Suppressor macrophage treated with lipopolysaccharide for 4 hours (primary cell): ENCODE measurements at places on chromosomes 11 and 22.

DNA sequence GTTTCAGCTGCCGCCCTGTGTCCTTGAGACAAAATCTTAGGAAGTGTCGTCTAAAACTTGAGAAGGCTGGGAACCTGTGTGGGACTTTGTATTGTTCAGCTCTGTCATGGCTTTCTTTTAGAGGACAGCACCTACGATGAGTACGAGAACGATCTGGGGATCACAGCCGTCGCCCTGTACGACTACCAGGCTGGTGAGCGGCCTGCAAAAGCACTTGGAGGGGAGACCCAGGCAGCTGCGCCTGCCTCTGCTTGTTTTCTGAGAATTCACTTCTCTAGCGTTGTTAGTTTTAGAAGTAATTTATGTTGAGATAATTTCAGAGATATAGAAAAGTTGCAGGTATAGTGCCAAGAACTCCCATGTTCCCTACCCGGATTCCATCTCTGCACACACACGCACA, 35.2 kb downstream of the CTTN start:
- no peak for DNase-seq

- DNase-seq, result no peak
Measured at GRCh38 chr11:77967753-77968152, 26.7 kb downstream of the INTS4 start.

- peak; percentile 51 for DNase-seq
Measured at GRCh38 chr11:68632802-68633201, 51.5 kb upstream of the GAL start.

- DNase-seq, result no peak
Measured at GRCh38 chr22:47442821-47443220, 680.4 kb downstream of the TBC1D22A start.

- DNase-seq, result peak; percentile 30
Measured at GRCh38 chr11:48116437-48117228, 100.0 kb upstream of the OR4B1 start.

GRCh38 chr22:44567846-44568493, 69.9 kb upstream of the RTL6 start:
- peak; percentile 62 for DNase-seq

DNA sequence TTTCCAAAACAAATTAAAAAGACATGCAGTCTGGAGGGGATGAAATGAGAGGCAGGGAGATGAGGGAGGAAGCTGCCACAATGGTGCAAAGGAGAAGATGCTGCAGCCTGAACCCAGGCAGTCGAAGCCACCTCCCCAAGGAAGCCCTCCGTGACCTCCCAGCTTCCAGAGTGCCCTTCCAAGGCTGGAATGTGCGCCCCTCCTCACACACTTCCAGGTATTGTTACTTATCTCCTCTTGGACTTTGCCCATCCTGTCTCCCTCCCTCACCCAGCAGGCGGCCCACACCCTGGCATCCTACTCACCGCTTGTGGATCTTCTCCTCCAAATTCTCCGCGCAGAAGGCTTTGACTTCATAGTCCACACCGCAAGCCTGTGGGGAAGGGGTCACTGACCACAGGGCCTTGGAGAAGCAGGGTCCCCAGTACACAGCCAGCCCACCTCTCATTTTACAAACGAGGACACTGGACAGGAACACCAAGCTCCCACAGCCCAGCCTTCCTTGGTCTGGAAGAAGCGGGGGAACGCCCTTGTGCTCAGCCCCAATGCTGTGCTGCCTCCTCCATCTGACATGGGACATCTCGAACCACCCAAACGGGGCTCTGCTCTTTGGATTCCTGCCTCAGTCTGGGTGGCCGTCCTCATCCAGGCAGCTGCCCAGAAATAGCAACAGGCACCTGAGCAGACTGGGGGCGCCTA, 40.3 kb downstream of the TPBGL start:
- DNase-seq, result no peak

DNA sequence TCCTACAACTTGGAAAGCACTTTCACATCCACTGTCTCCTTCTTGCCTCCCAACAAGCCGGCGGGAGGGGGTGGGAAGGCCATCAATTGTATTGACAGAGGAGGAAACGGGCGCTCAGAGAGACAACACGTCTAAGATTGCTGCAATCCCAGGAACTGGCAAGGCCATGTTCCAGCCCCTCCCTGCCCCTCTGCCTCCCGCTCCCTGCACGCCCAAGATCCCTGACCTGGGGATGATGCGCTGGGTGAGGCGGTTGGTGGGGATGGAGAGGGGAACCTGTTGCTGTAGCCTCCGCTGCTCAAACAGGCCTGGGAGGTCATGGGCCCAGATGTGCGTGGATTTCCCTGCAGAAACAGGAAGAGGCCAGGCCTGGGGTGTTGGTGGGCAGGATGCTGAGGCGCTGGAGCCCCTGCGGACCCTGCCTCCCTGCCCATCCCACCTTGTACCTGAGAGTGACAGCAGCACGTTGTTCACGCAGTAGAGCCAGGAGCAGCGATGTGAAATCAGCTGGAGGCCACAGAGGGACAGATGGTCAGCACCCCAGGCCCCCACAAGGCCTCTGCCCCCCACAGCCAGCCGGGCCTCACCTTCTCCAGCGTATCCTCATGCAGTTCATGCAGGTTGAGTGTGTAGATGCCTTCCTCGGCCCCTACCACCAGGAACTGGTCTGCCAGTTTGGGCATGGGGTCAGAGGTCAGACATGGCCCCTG, 6.8 kb downstream of the MAP4K2 start:
- DNase-seq, result no peak
